ENCODE measurements at places on chromosomes 6 and 20.

GRCh38 chr6:100889351-100889750, 8.2 kb upstream of the ASCC3 start:
- DNase-seq = no peak

DNA sequence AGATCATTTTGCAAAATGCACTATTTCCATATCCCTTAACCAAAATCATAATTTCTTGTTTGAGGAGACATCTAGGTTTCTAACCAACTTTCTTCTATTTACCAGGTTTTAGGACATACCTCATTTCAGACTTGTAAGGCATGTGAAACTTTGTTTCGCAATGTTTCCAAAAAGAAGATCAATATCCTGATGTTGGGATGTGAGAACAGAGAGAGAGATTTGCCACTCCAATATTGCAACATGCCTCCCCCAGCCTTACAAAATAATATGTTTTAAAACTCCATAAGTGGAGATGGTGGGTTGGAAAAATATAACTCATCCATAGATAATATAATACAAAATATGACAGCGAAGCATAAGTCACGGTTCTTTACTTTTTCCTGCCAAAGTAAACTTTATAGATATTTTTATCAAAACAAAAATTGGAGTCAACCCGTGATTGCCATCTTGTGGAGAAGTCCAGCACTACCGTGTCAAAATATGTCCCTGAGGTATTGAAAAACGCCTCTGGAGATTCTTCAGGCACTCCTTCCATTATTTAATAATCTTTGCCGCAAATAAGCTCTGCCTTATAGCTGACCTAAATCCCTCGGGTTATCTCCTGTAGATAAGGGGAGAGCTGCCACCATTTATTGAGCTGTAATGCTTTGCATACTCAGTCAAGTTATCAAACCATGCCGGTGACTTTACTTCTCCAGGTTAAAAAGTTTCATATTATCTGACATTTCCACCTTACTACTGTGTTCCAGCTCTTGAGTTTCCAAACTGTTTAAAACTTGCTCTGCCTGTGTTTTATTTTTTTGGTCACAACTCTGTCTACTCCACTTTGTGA, 534.2 kb downstream of the HACE1 start:
- DNase-seq = peak; percentile 18

GRCh38 chr6:116475141-116475540, 14.0 kb downstream of the CALHM6 start:
- DNase-seq = no peak

GRCh38 chr6:134230940-134231339, 87.0 kb downstream of the SGK1 start:
- no peak for DNase-seq

GRCh38 chr6:16849988-16850680, 88.9 kb upstream of the ATXN1 start:
- DNase-seq = no peak

- DNase-seq = no peak
Measured at GRCh38 chr20:8309634-8310033, 177.6 kb downstream of the PLCB1 start.

- no peak for DNase-seq
Measured at GRCh38 chr6:155765275-155766194, 309.9 kb upstream of the NOX3 start.

DNA sequence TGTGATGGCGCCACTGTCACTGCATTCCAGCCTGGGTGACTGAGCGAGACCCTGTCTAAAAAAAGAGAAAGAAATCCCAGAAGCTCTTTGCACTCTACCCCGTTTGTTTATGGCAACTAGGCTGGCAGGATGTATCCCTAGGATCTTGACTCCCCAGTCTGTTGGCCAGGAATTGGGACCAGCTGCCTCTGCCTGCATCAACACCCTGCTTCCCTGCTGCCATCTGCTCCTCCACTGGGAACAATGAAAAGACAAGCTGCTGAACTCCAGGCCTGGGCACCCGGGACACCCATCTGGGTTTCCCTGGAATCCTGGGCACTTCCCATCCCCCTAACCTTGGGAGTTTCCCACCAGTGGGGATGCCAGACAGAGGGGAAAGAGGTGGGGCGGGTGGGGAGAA, 64.9 kb downstream of the CPNE5 start:
- no peak for DNase-seq

DNA sequence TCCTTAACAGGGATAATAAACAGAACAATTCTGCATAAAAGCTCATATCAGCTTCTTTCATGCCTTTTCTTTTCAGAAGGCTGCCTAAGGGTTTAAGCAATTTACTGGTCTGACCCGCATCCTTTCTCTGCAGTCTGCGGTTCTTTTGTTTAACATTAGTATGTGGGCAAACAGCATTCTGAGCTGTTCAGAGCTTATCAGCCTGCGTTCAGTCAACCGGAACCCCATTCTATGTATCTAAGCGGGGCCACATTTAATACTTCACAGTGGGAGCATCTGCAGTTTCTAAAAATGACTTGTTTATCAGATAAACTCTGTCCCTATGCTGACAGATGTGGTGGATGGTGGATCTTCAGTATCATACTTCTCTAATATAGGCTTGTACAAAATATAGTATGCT, 758.9 kb upstream of the MMS22L start:
- DNase-seq = no peak

DNA sequence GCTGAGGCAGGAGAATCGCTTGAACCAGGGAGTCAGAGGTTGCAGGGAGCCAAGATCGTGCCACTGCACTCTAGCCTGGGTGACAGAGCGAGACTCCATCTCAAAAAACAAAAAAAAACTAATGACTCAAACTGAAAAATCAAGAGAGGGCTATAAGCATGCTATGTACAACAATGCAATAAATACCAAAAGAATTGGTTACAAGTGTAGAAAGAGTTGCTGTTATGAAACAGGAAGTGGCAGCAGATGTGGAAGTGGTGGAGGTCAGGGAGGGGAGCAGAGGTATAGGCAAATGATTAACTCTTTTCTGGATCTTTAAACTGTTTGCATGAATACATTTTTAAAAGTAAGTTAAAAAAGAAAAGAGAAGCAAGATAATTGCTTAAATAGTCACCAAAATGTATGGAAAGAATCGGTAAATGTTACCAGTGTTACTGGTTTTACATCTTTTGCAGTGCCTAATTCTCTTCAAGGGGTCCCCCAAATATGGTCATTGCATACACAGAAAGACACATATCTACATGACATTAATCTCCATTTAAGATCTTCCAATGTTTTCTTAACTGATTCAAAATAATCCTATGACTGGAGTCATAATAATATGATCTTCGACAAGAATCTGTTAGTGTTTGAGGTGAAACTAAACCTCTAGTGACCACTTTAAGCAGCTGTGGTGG, 15.0 kb downstream of the CALHM6 start:
- no peak for DNase-seq

- DNase-seq = no peak
Measured at GRCh38 chr6:93017213-93017612, 402.1 kb downstream of the EPHA7 start.

DNA sequence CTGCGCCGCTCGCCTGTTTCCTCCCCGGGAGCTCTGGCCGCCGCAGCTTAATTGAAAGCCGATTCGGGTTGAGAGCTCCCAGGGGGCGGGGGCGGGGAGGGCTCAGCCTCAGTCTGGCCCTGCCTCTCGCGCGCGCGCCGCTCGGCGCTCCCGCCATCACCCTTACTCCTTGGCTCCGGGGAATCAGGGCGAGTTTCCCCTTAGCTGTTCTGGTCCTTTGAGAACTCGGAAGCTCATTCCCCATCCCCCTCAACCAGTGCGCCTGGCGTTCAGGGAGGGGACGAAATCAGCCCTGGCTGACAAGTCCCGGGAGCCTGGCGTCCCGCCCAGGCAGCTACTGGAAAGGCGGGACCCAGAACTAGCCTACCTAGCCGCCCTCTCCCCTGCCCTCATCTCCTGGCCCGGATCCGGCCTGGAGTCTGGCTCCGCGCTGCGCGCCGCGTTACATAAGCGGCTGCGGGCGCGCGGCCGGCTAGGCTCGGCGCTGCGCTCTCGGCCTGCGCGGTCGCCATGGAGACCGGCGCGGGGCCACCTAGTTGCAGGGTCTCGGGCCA, 2.8 kb downstream of the SLC12A5 start:
- no peak for DNase-seq

GRCh38 chr6:100665041-100665380, 200.3 kb upstream of the SIM1 start:
- DNase-seq = no peak

- DNase-seq = no peak
Measured at GRCh38 chr20:21136015-21136732, 10.3 kb downstream of the KIZ start.

- no peak for DNase-seq
Measured at GRCh38 chr20:36343641-36344040, 37.5 kb downstream of the DLGAP4 start.

DNA sequence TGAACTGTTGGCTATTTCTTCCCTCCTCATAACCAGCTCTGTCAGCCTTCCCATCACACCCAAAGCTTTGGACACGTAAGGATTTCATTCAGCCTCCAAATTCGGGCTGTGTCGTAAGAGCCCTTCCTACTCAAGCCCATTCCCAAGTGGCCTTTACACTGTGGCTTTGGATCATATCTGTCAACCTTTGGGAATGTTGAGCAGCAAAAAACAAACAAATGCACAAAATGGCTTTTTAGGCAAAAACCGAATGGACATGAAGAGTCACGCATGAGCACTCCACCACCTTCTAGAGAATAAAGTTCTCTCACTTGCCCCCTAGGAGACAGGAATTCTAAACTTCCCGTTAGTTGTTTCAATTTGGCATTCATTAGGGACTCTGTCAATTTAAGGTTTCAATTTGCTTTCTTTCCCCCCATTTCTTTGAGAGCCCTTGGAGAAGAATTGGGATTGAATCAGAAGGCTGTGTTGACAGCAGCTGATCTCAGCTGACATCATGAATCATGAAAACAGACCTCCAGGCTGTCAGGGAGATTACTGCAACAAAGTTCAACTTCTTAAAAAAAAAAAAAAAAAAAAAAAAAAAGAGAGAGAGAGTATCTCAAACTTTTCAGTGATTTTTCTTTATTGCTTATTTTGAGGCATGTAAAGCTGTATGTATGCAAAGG, 110.3 kb downstream of the BCAS1 start:
- peak; percentile 57 for DNase-seq

DNA sequence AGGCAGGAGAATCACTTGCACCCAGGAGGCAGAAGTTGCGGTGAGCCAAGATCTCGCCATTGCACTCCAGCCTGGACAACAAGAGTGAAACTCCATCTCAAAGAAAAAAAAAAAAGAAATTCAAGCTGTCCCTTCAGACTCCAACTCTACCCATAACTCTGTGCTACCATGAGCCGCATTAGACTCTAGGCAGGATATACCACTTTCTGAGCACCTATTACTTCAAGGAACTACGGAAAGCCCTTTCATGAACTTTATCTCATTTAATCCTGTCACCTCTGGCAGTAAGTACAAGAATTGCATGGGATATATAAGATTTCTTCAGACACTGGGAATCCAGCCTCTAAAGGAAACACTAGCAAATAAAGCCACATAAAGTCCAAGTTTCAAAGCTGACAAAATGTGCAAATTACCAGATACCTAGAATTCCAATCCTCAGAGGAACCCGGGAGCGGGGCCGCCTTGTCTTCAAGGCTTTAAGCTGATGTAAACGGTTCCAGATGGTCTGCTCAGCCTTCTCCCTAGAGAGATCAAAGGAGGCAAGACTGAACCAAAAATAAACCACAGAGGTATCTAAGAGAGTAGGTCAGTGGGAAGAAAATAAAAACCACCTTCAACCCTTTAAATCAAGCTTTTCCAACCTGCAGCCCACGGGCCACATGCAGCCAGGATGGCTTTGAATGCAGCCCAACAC, 9.4 kb downstream of the CDK5RAP1 start:
- DNase-seq = peak; percentile 74

DNA sequence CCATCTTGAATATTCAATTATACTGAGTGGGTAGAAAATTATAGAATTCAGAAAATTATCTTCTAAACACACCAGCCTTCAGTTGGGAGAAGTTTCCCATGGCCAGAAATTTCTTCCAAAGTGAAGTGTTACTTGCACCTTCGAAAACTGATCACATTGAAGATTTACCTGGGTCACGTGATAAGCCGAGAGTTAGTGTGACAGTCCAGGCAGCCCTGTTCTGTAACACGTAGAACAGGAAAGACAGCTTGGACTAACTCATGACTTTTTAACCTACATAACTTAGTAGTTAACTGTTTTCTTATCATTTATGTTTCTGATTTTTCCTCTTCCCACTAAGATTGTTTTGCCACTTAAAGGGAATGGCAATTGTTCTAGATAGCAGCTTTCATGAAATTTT, 118.3 kb upstream of the MTHFD1L start:
- DNase-seq = no peak

DNA sequence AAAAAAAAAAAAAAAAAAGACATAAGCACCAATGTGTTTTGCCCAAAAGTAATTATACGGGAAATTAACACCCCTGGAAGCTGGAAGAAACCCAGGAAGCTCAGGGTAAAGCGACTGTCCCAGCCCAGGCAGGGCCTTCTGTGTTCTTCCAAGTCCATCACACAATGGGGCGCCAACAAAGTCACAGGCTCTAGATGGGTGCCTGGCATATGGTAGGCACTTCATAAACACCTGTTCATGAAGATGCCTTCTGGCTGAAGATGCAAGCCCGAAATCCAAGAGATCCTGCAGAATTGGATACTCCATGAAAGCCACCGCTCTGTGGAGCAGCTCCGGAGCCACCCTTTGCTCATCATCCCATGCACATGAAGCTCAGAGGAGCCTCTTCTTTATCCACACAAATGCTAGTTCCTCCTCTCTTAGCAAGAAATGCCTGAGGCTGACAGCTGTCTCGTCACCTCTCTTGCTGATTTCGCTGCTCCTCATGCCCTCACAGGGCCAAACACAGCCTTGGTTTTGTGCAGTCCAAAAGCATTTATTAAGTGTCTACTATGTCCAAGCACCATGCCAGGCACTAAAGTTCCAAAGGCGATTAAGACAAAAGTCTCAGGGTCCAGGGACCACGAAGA, 76.6 kb downstream of the TRERF1 start:
- no peak for DNase-seq

DNA sequence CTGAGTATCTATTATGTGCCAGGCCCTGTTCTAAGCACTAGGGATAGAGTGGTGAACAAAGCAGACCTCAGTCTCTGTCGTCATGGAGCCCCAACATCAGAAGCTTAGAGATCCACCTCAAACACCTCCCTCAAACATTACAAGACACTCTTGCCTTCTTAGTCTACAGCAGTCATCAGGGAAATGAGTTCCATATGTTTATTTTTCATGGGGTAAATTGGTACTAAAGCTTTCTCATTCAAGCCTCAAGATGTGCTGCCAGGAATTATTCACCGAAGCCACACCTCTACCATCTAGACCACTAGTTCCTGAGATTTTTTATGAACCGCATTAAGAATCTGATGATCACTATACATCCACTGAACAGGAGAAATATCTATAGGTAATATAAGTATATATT, 59.0 kb upstream of the TFB1M start:
- DNase-seq = no peak

- no peak for DNase-seq
Measured at GRCh38 chr20:25273541-25274358, 25.9 kb downstream of the PYGB start.

- no peak for DNase-seq
Measured at GRCh38 chr20:58393299-58393698, 4.3 kb downstream of the VAPB start.

- no peak for DNase-seq
Measured at GRCh38 chr6:17491416-17492142, 98.2 kb downstream of the CAP2 start.

Measured in fibroblast of the conjunctiva (primary cell).